ENCODE measurements at places on chromosomes 7 and 10. TPM values are rescaled to one million over a fixed set of nuclear protein-coding genes. Genes with fewer than 3 reads are reported as not detected.

The ZDHHC16 gene
- total RNA-seq: 36.9 TPM

The PRRT4 gene
- total RNA-seq: 1.9 TPM

The WEE2 gene
- not detected for total RNA-seq

The OR2A42 gene
- total RNA-seq: not detected

The TUBB8 gene
- total RNA-seq: not detected

The SPDYE9 gene
- not detected for total RNA-seq

The SNX8 gene
- total RNA-seq: 12.8 TPM

The PON2 gene
- 28.0 TPM for total RNA-seq

The POLR2J2 gene
- 1.5 TPM for total RNA-seq
